ENCODE measurements at places on chromosomes 13 and 19. TPM values are rescaled to one million over a fixed set of nuclear protein-coding genes. Genes with fewer than 3 reads are reported as not detected.
A peak's percentile ranks its signal among the peaks of the same experiment; 100 is the strongest.

GRCh38 chr13:20714563-20715329 lies 11.2 kb downstream of the IL17D start:
- DNase-seq, result no peak

- DNase-seq, result no peak
Measured at GRCh38 chr19:29735829-29736228, 20.8 kb upstream of the C19orf12 start.

- DNase-seq, result no peak
Measured at GRCh38 chr13:38086013-38086412, 216.4 kb upstream of the TRPC4 start.

DNA sequence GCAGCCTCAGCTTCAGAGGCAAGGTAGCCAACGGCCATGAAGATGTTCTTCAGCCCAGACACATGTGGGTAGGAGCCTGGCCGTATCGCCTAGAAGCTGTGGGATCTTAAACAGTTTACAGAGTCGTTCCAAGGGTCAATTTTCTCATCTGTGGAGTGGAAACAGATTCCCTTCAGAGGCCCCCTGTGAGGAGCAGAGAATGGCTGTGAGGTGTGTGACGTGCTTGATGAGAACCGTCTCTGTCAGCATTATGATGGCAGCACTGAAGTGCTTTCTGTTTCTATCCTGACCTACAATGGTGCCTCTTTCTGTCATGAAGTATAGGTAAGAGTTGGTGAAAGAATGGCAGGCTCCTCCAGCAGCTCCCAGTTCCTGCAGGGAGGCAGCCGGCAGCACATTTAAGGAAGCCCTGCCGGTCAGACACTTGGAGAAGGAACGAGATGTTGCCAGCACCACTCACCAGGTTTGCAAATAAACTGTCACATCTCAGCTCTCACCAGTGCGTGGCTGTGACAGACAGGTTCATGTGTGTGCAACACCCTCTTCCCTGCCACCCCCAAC lies 277.3 kb downstream of the FOXO1 start:
- peak; percentile 31 for DNase-seq

DNA sequence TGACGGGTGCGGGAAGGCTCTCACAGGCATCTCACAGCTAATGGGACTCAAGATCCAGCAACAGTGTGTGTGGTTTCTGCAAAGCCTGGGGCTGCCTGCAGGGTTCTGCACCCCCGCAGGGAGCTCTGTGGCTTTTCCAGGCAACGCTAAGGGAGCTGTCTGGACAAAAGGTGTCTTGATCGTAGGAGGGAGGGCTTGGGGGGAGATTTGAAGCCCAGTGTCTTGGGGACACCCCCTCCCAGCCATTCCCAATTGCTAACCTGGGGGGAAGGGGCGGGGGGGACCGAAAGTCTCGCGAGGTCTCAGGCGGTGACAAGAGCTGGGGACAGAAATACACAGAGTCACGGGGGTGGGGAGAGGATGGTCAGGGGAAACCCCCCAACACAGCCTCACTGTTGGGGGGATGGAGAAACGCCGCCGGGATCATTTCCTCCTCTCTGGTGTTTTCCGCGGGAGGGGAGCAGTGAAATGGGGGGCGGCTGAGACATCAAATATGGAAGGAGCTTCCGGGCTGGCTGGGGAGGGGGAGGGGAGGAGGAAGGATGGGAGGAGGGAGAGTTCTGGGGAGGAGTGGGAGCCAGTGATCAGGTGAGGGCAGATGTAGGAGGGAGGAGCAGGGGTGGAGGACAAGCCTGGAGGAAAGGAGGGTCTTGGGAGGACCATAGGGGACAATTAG lies 13.3 kb downstream of the KCNC3 start:
- no peak for DNase-seq

- DNase-seq, result no peak
Measured at GRCh38 chr13:73278186-73278585, 219.4 kb downstream of the KLF5 start.

DNA sequence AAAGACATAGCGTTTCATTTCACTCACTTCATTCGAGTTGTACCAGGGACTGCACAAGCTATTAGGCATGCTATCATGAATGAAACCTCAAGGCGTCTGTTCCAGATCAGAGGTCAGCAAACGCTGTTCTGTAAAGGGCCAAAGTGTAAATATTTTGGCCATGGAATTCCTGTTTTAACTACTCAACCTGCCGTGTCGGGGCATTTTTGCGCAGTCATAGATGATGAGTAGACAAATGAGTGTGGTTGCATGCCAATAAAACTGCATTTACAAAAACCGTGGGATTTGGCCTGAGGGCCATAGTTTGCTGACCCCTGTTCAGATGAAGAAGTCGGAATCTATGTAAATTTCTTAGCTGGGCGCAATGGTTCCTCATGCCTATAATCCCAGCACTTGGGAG lies 6.5 kb downstream of the INSR start:
- no peak for DNase-seq

GRCh38 chr19:46478356-46478986 lies 7.1 kb upstream of the PNMA8A start:
- DNase-seq, result no peak

- DNase-seq, result no peak
Measured at GRCh38 chr19:56153507-56153906, 12.4 kb downstream of the ZNF444 start.

DNA sequence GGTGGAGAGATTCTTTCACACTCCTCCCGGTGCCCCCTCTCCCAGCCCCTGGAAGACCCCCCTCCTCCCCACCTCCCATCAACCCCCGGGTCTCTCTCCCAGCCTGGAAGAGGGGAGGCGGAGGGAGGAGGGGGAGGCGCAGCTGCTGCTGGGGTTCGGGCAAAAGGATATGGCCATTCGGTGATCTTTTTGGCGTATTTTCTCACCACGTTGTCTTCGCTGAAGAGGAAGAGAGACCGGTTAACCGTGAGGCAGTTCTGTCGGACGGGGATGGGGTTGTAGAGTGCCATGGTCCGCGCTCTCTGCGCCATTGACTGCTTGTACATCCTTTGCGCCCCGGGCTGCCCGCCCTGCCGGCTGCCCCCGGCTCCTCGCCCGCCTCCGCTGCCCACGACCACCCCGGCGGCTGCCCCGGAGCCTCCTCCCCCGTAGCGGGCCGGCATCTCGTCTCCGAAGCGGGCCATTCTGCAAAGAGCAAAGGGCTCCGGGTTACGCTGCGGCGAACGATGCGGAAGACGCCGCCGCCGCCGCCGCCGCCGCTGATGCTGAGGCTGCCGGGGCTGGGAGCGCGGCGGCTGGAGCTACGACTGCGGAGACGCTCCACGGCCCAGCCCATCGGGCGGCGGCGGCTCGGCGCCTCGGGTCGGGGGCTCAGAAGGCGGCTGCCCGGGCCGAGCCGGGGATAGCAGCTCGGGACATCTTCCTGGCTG lies 363 bp downstream of the CACNA1A start:
- DNase-seq, result no peak

DNA sequence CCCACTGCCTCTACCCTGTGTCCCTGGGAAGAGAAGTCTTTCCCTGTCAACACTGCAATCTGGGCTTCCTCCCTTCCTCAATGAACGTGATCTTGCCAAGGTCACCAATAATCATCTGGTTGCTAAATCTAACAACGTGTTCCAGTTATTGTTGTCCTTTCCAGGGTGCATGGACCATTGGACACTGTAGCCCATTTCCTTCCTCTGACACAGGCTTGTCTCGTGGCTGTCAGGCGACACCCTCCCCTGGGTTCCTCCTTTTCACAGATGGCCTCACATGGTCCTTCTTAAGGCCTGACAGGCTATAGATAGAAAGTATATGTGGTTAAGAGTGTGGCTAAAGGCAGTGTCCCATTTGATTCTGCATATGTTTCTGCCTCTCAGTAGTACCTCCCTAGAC lies 67.7 kb upstream of the STARD13 start:
- DNase-seq, result no peak

DNA sequence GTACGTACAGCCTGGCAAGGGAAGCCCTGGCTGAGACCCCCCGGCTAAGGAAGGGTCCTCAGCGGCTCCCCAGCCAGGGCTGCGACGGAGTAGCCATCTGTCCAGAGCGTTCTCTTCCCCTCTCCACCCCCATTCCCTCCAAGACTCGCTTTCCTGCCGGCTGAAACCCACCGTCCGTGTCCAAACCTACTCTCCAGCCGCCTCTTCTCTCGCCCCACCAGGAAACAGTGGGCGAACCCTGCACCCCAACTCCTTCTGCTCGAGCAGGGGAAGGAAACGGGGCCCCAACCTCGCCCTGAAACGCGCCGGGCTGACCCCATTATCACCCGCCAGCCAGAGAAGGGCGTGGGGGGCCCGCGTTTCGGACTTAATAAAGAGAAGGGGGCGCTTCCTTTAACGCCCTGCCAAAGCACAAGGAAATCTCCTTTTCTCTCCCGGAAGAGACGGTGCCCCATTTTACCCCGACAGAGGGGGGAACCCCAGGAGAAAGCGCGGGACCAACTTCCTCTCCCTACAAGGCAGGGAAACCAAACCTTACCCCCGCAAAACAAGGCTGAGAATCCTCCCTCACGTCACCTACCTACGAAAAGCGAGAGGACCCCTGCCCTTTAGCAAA lies 2.5 kb downstream of the ZC3H4 start:
- peak; percentile 28 for DNase-seq

GRCh38 chr13:102227741-102228140 lies 174.1 kb downstream of the FGF14 start:
- no peak for DNase-seq

DNA sequence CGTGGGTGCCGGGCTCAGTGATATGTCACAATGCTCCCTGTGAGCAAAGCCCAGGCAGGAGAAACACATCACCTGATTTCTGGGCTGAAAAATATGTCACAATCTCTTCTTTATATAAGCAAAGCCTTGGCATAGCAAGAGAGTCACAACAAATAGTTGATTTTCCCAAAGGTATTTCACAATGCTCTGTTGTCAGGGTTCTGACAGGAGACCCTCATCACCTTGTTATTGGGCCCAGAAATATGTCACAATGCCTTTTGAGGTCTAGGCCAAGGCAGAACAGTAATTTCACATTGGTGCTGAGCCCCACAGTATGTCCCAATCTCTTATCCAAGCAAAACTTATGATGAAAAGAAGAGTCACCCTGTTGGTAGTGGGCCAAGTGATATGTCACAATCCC lies 125.7 kb downstream of the ZNF675 start:
- no peak for DNase-seq

GRCh38 chr13:47421525-47421924 lies 524.7 kb upstream of the HTR2A start:
- DNase-seq, result no peak

GRCh38 chr13:62119739-62120700 lies 704.4 kb upstream of the PCDH20 start:
- no peak for DNase-seq

- DNase-seq, result no peak
Measured at GRCh38 chr19:18674616-18675015, 8.9 kb upstream of the CRTC1 start.

- DNase-seq, result no peak
Measured at GRCh38 chr13:113997845-113998751, 24.2 kb upstream of the C13orf46 start.

- no peak for DNase-seq
Measured at GRCh38 chr13:67943116-67943515, 713.0 kb upstream of the PCDH9 start.

DNA sequence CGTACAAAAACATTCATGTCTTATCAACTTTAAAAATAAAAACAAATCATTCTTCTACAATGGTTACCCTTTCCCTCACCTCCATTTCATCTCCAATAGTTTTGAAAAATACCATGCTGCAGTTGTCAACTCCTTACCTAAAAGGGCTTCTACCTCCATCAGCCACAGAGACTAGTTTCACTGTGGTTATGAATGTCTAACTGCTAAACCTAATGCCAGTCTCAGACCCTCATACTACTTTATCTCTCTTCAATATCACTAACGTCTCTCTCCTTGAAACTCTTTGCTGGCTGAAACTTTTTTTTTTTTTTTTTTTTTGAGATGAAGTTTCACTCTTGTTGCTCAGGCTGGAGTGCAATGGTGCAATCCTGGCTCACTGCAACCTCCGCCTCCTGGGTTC lies 27.1 kb downstream of the LNX2 start:
- DNase-seq, result no peak

DNA sequence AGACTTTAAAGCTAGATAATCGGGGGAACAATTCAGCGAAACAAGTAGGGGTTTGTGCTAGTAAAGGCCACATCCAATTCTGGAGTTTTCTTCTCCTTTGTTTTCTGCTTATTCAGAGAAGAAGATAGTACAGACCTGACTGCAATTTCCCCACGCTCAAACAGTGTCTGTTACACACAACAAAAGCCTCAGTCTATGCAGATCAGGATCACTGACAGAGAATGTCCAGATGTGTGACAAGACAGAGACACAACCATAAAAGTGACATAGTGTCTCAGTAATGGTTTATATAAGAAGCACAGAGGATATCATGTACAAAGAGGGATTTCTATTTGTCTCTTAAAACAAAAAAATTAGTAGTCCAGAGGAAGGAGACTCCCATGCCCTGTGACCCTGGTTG lies 70.7 kb upstream of the GTF3A start:
- DNase-seq, result no peak

DNA sequence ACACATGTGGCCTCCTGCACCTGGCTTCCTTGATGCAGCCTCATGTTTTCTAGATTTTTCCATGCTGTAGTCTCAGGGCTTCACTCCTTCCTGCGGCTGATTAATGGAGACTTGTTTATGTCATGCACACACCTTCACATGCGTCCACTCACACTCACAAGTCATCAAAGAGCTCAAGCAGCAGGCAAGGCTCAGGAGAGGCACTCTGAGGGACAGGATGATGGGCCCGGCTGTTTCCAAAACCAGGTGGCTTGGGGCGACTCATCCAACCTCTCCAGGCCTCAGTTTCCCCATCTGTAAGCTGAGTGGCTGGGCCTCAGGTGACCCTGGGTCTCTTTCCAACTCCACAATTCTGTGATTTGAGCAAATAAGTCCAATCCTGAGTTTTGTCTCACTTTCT lies 36.9 kb downstream of the RASA3 start:
- no peak for DNase-seq

- DNase-seq, result no peak
Measured at GRCh38 chr19:55270172-55270942, 9.6 kb downstream of the HSPBP1 start.

- DNase-seq, result no peak
Measured at GRCh38 chr13:39100996-39101738, 62.9 kb downstream of the NHLRC3 start.

DNA sequence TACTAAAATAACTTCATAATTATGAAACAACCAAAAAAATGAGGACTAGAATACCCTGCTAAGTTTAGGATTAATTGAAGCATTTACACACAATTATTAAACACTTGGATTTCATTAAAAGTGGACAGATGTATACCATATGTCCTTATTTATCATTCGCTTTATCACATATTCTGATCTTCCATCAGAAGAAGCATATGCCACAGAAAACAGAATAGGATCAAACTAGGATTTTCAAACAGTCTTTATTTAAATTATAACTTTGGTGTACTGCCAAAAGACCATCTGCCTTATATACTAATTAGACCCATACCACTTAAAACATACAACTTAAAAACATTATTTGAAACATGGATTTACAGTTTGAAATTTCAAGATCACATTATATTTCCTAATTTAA lies 727.1 kb upstream of the KLHL1 start:
- DNase-seq, result no peak

GRCh38 chr13:47459512-47459911 lies 541.6 kb downstream of the SUCLA2 start:
- DNase-seq, result no peak

Gene C5AR1
- total RNA-seq, result 0.63 TPM

Gene MEIOSIN
- not detected for total RNA-seq

Gene FBXO17
- 0.10 TPM for total RNA-seq

Gene TEX29
- 0.40 TPM for total RNA-seq

Gene NCCRP1
- not detected for total RNA-seq

Gene C2CD4C
- 0.14 TPM for total RNA-seq

Gene DZIP1
- 0.23 TPM for total RNA-seq

Gene PSG1
- not detected for total RNA-seq

Gene FFAR2
- not detected for total RNA-seq

Gene ZNF562
- 29.4 TPM for total RNA-seq

Gene PLK5
- not detected for total RNA-seq

Gene PDS5B
- 37.6 TPM for total RNA-seq

Gene ZNF560
- not detected for total RNA-seq

Gene ZSCAN18
- 7.6 TPM for total RNA-seq
